LNCaP clone FGC (cell line): ENCODE measurements at places on chromosomes 3 and 15.

GRCh38 chr3:123290107-123290930, 88.6 kb downstream of the SEC22A start:
- no peak for DNase-seq

- no peak for DNase-seq
Observed at GRCh38 chr3:182385356-182385755, 407.9 kb upstream of the ATP11B start.

GRCh38 chr3:172575375-172575774, 52.1 kb upstream of the TNFSF10 start:
- no peak for DNase-seq

DNA sequence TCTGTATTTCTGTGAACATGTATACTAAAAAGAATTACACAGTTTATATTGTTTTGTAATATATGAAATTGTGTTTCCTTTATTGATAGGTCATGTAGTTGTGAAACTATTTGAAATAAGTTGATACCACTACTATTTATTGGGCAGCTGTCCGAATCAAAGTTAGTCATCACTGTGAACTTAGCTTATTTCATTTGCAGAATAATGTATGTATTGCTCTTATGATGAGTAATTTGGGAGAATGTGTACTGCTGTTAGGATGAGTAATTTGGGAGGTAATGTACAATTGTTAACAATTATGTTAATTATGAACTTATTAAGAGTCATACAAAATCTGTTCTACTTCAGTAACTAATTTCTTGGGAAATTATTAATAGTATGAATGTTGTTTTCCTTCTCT, 22.2 kb downstream of the FXR1 start:
- no peak for DNase-seq

- DNase-seq: no peak
Observed at GRCh38 chr3:152554980-152555379, 280.0 kb upstream of the P2RY1 start.

DNA sequence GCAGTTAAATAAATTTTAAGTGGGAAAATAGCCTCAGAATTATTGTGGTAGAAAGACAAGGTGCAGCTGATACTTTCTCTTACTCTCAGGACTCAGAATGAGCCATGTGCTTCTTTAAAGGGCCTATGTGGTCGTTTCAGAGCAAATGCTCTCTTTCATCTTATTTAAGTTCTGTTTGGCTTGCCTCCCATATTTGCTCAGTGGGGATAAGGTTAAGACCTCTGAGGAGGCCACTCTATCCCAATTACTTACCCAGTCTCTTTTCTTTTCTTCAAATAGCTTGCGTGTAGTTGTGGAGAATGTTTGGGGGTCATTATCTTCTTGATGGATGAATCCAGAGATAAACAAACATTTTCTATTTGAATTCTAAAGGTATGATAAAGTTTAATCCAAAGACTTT, 221.9 kb downstream of the RBMS3 start:
- no peak for DNase-seq

GRCh38 chr3:126158912-126159454, 21.4 kb downstream of the ALDH1L1 start:
- no peak for DNase-seq
